ENCODE measurements at places on chromosomes 11 and 22. TPM values are rescaled to one million over a fixed set of nuclear protein-coding genes. Genes with fewer than 3 reads are reported as not detected.

GRCh38 chr22:42670921-42671709 is 21.9 kb upstream of the CYB5R3 start:
- no peaks in the 10 kb centered on the region for H3K36me3 ChIP-seq
- DNase-seq, result peak; percentile 61
- H3K27me3 ChIP-seq, result no peaks in the 10 kb centered on the region
- H3K4me3 ChIP-seq, result no peak overlapping the region
- peak overlapping the region; percentile 18 for H3K27ac ChIP-seq

- H3K27ac ChIP-seq, result peak overlapping the region; percentile 5
- H3K4me1 ChIP-seq, result peaks cover 17% of the 10 kb centered on the region
These were observed 123.4 kb downstream of the CYP2R1 start for GRCh38 chr11:14768526-14769188.

GRCh38 chr11:38824573-38824972 is 2226.5 kb upstream of the RAG2 start:
- no peaks in the 10 kb centered on the region for H3K27me3 ChIP-seq
- no peaks in the 10 kb centered on the region for H3K4me1 ChIP-seq
- no peaks in the 10 kb centered on the region for H3K36me3 ChIP-seq
- DNase-seq, result no peak
- H3K4me3 ChIP-seq, result no peak overlapping the region

DNA sequence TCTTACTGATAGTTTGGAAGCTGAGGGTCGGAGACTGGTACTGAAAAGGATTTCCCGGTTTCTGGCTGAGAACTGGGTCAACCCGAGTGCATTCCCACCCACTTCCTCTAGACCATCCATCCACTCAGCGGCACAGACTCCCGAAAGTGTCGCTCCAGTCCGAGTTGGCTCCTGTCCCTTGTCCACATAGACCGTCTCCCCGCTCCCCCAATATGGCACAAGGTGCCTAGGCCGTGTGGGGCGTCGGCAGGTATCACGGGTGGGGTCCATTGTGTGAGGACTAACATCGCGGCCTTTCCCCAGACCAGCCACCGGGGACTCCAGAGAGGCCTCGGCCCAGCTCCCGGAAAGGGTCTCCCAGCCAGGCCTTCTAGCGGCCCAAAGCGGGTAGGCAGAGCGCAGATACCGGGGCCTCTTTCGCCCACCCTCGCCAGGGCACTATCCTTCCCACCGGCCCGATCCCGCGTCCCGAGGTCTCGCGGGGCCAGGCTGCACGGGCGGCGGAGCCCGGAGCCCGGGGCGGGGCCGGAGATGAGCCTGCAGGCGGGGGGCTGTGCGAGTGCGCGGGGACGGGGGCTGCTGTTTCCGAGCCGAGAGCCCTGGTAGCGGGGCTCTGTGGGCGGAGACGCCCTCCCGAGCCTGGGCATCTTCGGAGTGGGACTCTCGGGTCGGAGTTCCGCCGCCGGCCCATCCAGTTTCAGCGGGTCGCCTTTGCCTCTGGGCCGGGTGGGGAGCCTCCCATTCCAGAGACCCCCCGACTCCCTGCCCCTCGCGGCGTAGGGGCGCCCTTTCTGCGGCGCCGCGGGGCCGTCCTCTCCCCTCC is 21.1 kb downstream of the SERPINH1 start:
- DNase-seq, result peak; percentile 72
- no peaks in the 10 kb centered on the region for H3K36me3 ChIP-seq
- peak overlapping the region; percentile 66 for H3K4me3 ChIP-seq
- H3K27ac ChIP-seq, result peak overlapping the region; percentile 42
- H3K27me3 ChIP-seq, result no peaks in the 10 kb centered on the region
- H3K4me1 ChIP-seq, result peaks cover 29% of the 10 kb centered on the region

The MIAT gene
- 7.4 TPM for polyA plus RNA-seq

DNA sequence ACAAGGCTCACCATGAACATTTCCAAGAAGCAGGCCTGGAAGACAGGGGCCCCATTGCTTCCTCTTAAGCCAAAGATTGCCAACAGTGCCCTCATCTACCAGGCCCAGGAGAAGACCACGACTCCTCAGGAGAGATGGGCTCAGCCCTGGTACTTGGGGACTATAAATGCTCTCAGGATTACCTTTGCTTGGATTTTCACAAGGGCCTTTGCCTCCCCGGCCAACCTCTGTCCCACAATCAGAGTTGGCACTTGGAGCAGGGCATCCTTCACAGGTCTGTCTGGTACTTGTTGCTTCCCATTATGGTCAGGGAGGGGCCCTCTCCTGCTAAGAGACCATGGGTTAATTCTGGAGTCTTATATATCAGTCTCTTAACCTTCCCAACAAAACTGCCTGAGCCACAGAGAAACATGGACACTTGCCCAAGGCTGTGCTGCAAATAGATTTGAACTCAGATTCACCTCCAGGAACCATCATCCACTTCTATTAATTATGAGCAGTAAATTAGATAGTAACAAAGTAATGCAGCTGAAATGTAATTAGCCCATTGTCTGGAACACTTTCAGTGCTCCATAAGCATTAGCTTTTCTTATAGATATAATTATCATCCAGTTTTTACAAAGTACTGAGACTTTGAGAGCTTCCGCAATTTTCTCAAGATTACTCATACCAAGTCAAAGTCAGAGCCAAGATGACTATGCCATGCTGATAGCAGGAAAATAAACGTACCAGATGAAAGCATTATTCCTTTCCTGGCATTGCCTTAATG is 33.5 kb downstream of the POU2AF3 start:
- no peak overlapping the region for H3K4me3 ChIP-seq
- H3K36me3 ChIP-seq, result no peaks in the 10 kb centered on the region
- no peaks in the 10 kb centered on the region for H3K4me1 ChIP-seq
- no peak overlapping the region for H3K27ac ChIP-seq

GRCh38 chr22:49622241-49623105 is 205.2 kb downstream of the BRD1 start:
- no peaks in the 10 kb centered on the region for H3K4me1 ChIP-seq
- H3K4me3 ChIP-seq, result no peak overlapping the region
- H3K27me3 ChIP-seq, result no peaks in the 10 kb centered on the region
- DNase-seq, result no peak
- peaks cover 1% of the 10 kb centered on the region for H3K36me3 ChIP-seq
- H3K27ac ChIP-seq, result no peak overlapping the region

The OR8G1 gene
- not detected for polyA plus RNA-seq

GRCh38 chr11:93039531-93040240 is 70.2 kb downstream of the MTNR1B start:
- no peaks in the 10 kb centered on the region for H3K27me3 ChIP-seq
- H3K4me3 ChIP-seq, result no peak overlapping the region
- DNase-seq, result no peak
- H3K4me1 ChIP-seq, result no peaks in the 10 kb centered on the region
- H3K36me3 ChIP-seq, result no peaks in the 10 kb centered on the region
- no peak overlapping the region for H3K27ac ChIP-seq

GRCh38 chr11:32340181-32340580 is 95.2 kb downstream of the WT1 start:
- H3K4me1 ChIP-seq, result no peaks in the 10 kb centered on the region
- no peak for DNase-seq
- no peaks in the 10 kb centered on the region for H3K27me3 ChIP-seq

The VPREB1 gene
- polyA plus RNA-seq, result 1.2 TPM

The RAG2 gene
- polyA plus RNA-seq, result not detected

The BTG4 gene
- polyA plus RNA-seq, result not detected

DNA sequence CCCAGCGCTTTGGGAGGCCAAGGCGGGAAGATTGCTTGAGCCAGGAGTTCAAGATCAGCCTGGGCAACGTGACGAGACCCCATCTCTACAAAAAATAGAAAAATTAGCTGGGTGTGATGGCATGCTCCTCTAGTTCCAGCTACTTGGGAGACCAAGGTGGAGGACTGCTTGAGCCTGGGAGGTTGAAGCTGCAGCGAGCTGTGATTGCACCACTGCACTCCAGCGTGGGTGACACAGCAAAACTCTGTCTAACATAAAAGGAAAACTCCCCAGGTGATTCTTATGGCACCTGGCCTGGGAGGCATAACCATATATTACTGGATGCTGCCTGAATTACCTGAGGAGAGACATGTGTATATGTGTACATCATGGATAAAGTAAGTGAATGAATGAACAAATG is 29.1 kb downstream of the KIAA1671 start:
- no peaks in the 10 kb centered on the region for H3K27me3 ChIP-seq
- H3K4me1 ChIP-seq, result no peaks in the 10 kb centered on the region
- no peaks in the 10 kb centered on the region for H3K36me3 ChIP-seq
- no peak overlapping the region for H3K27ac ChIP-seq

DNA sequence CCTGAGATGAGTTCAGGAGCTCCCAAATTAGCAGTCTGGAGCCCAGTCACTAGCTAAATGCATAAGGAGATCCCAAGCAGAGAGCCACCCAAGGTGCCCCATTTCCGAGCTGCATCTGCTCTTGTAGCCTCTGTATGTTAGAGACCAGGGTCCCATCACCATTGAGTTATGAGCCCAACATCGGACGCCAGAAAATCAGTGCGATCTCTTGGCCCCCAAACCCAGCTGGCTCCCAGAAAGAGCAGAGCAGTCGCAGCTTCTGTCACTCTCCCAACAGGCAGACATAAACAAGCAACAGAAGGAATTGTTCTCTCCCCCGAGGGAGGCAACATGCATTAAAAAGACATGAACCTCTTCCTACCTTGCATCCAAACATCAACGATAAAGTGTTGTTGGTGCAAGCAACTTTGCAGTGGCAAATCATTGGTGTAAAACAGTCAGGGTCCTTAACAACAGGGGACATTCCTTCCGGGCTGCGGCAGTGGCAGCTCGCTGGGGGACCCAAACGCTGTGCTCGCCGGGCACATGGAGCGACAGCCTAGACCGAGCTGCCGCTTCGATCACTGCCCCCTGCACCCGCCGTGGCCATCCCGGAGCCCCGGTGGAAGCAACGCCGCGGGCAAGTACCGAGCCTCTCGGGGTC is 907.1 kb downstream of the DLG2 start:
- H3K4me1 ChIP-seq, result peaks cover 5% of the 10 kb centered on the region
- DNase-seq, result no peak
- no peak overlapping the region for H3K4me3 ChIP-seq
- peaks cover 10% of the 10 kb centered on the region for H3K27me3 ChIP-seq
- H3K27ac ChIP-seq, result no peak overlapping the region

The CATSPER1 gene
- not detected for polyA plus RNA-seq

The ANO9 gene
- 94.1 TPM for polyA plus RNA-seq

- no peak overlapping the region for H3K4me3 ChIP-seq
- H3K36me3 ChIP-seq, result no peaks in the 10 kb centered on the region
- no peaks in the 10 kb centered on the region for H3K4me1 ChIP-seq
- DNase-seq, result no peak
- H3K27me3 ChIP-seq, result no peaks in the 10 kb centered on the region
These were observed 324.2 kb downstream of the MIAT start for GRCh38 chr22:26981541-26981940.

The TMEM45B gene
- not detected for polyA plus RNA-seq
